Stimulated activated CD8-positive, alpha-beta memory T cell treated with anti-CD3 and anti-CD28 coated beads, Interleukin-4, amount 100 ng/mL, for 4 hours (primary cell): ENCODE measurements at places on chromosomes 13 and 19.

DNA sequence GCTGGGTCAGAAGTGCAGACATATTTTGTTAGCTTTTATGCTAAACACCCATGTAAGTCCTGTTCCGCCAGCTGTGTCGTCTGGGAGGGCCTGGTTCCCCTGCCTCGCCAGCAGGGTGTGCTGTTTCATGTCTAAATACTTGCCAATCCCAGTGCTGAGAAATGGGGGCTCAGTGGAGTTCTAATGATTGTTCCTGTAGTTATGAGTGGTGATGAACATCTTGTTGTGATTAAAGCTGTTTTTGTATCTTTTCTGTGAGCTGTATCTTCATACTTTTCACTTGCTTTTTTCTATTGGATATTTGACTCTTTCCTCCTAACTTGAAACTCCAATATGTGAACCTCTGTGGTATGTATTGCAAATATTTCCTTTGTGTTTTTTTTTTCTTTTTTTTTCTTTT, 32.7 kb downstream of the KDM4B start:
- no peak for DNase-seq

GRCh38 chr19:719636-720344, 11.1 kb downstream of the PALM start:
- DNase-seq, result no peak

- DNase-seq, result no peak
Measured at GRCh38 chr13:102708211-102708610, 13.4 kb upstream of the METTL21C start.

GRCh38 chr19:45769821-45770191, 754 bp upstream of the SIX5 start:
- no peak for DNase-seq

GRCh38 chr19:34712395-34713261, 21.4 kb upstream of the ZNF181 start:
- DNase-seq, result peak; percentile 13

DNA sequence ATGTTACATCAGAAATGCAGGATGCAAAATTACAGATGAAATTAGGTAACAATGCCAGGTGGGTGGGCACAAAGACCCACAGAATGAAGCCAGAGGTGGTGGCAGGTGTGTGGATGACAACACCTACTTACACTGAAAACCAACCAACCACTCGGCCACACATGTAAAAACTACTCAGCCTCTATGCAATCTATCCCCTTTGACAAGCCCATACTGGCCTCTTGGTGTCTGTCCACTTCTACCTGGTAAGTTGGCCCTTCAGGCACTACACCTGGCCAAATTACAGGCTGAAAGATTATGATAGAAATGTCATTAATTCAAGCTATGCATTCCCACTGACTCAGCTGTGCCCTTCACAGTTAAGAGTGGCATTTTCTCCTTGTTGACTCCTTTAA, 50.0 kb downstream of the BRD4 start:
- no peak for DNase-seq

DNA sequence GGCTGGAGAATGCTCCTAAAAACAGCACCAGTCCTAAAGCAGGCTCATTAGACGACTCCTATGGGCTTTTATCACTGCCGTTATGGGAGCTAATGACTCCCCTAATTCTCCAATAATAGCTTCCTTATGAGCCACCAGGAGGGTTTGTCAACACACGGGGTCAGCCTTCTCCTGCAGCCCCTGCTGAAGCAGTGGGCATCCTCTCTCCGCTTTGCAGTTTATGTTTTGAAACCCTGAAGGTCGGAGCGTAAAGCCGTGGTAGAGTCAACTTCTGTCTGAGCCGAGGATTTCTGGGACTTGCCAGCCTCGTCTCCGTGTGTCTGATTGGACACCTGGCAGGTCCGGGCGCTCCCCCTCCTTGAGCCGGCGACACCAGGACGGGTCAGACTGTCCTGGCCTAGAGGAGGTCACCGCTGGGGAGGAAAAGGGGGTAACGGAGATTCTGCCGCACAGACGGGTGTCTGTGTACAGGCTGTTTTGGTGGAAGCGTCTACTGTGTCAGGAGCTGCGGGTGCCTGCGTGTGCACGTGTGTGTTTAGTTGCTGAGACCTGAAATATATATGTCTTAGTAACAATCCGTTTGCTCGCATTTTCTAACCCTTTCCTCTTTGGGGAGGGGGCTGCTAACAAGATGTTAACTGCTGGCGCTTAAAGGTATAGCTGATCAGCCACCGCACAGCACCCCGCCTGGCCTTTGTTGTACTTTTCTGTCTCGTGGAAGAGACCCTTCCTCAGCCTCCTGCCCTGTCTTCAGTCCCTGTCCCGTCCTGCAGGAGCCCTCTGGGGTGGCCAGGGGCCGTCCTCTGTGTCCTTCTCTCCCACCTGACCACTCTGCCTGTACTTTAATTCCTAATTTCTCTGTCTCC, 1.9 kb downstream of the KDM4B start:
- DNase-seq, result no peak

DNA sequence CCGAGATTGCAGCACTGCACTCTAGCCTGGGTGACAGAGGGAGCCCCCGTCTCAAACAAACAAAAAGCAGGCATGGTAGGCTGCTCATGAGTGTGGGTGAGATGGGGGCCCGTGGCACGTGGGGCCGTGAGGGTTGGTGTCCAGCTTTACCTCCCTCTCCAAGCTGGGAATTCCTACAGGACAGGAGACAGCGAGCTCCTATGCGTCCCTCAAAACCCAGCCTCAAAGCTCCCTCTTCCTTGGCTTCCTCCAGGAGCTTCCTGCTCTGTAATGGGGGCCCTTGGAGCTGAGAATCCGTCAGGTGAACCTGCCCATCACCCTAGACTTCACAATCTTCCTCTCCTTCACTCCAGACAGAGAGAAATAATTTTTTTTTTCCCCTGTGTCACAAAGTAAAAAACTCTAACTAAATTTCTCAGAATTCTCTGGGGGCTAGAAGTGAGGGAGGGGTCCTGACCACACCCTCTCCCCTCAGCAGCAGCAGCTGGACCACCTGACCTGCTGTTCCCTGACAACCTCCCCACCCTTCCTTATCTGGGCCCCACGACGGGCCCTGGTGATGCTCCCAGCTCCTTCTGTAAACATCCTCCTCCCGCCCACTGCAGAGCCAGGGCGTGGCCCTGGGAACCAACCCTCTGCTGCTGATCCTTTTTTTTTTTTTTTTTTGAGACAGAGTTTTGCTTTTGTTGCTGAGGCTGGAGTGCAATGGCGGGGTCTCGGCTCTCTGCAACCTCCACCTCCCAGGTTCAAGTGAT, 22.1 kb upstream of the WDR18 start:
- no peak for DNase-seq

GRCh38 chr19:41918653-41919244, 9.5 kb downstream of the ERFL start:
- no peak for DNase-seq
